Activated CD4-positive, alpha-beta T cell treated with anti-CD3 and anti-CD28 coated beads, Interleukin-2, amount 50 U/mL, for 1 hour (primary cell): ENCODE measurements at places on chromosomes 6 and 20.

DNA sequence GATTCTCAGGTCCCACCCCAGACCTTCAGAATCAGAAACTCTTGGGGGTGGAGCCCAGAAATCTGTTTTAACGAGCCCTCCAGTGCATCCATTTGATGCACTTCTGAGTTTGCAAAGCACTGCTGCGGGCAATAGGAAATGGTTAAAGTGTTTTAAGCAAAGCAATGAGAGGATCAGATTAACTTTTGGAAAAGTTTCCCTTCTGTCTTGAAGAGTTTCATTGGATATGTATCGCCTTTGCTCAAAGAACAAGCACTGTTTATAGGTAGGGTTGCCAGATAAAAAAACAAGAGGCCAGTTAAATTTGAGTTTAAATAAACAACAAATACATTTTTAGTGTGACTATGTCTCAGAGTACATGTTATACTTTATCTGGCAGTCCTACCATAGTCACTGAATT lies 226.0 kb downstream of the BMP7 start:
- no peak for DNase-seq

DNA sequence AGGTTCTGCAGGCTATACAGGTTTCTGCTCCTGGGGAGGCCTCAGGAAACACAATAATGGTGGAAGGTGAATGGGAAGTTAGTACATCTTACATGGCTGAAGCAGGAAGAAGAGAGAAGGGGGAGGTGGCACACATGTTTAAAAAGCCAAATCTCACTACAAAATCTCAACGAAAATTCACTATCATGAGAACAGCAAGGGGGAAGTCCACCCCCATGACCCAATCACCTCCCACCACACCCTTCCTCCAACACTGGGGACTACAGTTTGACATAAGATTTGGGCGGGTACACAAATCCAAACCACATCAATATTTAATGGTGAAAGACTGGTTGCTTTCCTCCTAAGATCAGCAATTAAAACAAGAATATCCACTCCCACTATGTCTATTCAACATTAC lies 13.8 kb upstream of the POLR1H start:
- DNase-seq = no peak

- no peak for DNase-seq
Observed at GRCh38 chr6:113809826-113810225, 47.3 kb upstream of the MARCKS start.

DNA sequence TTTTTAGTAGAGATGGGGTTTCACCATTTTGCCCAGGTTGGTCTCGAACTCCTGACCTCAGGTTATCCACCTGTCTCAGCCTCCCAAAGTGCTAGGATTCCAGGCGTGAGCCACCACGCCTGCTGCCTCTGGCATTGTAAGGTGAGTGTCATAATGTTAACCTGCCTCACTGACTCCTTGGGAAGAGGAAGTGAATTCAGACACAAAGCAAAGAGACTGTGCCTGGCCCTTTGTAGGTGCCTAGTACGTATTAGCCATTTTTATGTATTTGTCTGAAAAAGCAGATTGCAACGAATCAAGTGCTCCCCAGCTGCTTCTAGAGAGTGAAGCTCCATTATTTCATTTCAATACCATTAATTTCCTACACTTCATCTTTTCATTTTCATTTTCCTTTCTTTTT lies 260.5 kb downstream of the SAMD5 start:
- DNase-seq = no peak

GRCh38 chr20:8304124-8304816 lies 172.2 kb downstream of the PLCB1 start:
- DNase-seq = no peak

DNA sequence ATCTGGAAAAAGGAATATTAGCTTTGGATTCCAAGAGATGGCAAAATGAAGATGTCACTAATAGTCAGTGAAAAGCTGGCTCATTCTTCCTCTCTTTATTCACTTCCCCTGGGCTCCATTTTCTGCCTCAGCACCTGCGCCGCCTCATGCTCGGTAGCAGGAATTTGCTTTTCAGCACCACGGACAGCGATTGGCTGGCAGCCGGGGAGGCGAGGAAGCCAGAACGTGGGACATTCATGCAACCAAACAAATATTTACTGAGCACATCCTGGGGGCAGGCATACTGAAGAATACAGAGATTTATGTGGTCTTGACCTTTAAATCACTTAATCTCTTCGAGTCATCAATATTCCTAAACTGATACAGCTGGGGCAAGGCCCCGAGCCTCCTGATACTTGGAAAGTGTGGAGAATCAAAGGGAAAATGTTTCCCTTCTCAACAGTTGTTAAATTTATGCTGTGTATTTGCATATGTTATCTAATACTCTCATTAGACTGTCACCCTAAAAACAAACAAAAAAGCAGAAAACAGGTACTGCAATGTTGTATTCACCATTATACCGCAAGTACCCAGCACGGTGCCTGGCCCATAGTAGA lies 12.1 kb upstream of the PDYN start:
- DNase-seq = peak; percentile 59

DNA sequence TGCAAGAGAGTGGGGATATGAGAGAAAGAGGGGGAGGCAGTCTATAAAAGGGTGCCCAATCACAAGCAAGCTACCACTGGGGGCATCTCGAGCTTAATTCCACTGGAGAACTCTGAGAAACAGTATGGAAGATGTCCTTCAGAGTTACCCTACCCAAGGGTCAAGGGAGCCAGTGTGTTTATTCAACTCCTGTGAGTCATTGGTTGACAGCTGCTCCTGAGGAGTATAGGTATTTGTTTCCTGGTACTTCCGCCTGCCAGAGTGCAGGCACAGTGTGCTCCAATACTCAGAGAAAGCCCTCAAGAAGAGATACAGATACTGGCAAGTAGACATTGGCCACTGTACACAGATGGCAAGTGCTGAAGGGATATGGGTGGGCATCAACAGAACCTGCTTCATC lies 49.5 kb downstream of the ARHGAP40 start:
- DNase-seq = no peak

- no peak for DNase-seq
Observed at GRCh38 chr6:85364344-85364743, 85.5 kb upstream of the NT5E start.

GRCh38 chr6:160791459-160791858 lies 89.4 kb downstream of the PLG start:
- DNase-seq = no peak

- DNase-seq = no peak
Observed at GRCh38 chr6:37317312-37318038, 36.3 kb upstream of the RNF8 start.

DNA sequence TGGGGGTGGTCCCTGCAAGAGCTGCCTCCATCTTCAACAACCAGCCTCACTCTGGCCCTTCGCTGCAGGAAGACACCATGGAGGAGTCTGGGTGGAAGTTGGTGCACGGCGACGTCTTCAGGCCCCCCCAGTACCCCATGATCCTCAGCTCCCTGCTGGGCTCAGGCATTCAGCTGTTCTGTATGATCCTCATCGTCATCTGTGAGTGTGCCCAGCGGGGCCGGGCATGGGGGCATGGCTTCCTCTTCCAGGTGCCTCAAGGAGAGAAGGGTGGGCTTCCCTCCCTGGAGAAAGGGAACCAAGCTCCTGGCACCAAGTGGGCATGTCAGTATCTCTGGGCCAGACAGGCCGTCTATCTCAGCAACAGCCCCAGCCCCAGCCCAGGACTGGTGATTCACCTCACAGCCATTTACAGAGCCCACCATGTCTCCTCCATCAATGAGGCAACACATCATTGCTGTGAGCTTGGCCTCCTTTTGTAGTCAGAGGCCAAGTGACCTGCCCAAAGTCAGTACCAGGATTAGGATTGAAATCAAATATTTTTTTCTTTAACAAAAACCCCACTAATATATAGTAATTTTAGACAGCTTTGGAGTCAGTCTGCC lies 40.2 kb downstream of the TM9SF4 start:
- DNase-seq = no peak

GRCh38 chr6:149899926-149900619 lies 2.2 kb upstream of the RAET1E start:
- no peak for DNase-seq

DNA sequence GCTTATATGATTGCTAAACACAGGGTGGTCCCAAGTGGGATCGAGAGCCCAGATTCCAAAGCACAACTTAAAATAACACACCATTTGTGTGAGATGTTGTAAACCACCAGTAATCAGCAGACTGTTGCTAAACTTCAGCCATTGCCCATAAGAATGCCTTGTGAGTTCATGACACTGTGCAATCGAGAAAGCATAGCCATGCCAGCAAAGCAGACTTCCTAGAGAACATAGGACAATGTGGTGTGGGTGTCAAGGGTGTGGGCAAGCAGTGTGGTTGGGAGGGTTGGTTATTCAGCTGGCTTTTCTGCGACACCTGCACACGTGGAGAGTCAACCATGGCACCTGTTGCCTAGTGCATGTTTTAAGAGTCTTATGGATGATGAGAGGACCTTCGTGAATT lies 16.1 kb upstream of the CALHM6 start:
- DNase-seq = no peak

GRCh38 chr6:90105506-90106170 lies 191.0 kb downstream of the BACH2 start:
- no peak for DNase-seq

- DNase-seq = no peak
Observed at GRCh38 chr20:31851240-31851955, 6.0 kb upstream of the FOXS1 start.

- DNase-seq = no peak
Observed at GRCh38 chr6:11645016-11645415, 107.5 kb downstream of the TMEM170B start.

- DNase-seq = no peak
Observed at GRCh38 chr20:49697071-49697470, 16.6 kb downstream of the B4GALT5 start.

DNA sequence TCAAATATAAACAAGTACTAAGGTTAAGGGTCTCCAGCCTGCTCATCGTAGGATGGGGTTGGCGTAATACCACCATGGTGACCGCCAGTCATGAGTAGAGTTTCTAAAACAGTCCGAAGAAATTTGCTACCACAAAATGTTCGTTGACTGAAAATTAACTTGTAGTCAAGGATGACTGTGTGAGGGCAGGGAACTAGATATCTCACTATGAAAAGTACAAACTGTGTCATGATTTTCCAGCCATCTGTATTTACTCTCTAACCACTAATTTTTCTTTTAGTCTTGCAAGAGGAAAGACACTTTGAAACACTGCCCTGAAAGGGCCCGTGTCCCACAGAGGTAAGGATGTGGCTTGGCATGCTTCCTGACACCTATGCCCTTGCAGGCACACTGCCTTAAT lies 99.7 kb downstream of the IRF4 start:
- DNase-seq = peak; percentile 32

DNA sequence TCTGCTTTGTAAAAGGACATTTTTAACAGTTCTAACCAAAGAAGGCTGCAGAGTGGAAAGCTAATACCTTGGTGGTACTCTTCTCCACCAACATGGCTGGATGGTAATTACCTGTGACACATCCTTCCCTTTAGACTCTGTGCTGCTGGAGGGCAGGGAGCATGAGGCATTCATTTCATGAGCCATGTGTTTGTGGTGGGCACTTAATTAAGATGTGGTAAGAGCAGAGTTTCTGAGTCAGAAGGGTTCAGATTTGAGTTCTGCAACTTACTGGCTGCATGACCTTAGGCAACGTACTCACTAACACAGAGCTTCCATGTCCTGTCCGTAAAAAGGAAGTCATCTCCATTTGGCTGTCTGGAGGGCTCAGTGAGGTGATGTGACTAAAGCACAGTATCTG lies 9.1 kb upstream of the ZNF133 start:
- no peak for DNase-seq

- no peak for DNase-seq
Observed at GRCh38 chr6:52696418-52696817, 25.5 kb downstream of the TMEM14A start.

DNA sequence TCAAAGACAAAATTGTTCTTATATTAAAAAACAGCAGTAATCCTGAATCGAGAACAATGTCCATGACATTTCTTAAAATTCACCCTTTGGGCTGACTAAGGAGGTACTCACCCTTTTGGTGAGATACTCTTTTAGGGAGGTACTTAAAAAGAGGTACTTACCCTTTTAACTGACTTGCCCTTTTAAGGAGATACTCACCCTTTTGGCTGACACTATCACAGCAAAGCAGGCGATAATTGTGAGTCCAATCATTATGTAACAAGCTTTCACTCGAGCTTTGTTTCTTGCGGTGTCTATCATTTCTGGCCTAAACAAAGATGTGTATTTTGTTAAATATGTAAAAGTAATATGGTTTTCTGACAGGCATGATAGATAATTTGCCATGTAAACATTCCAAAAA lies 3.7 kb downstream of the FAM162B start:
- no peak for DNase-seq

- DNase-seq = no peak
Observed at GRCh38 chr6:105482227-105482844, 79.5 kb upstream of the PREP start.

GRCh38 chr6:166589786-166590574 lies 3.5 kb upstream of the RAMACL start:
- no peak for DNase-seq

GRCh38 chr6:168121303-168121665 lies 42.3 kb upstream of the FRMD1 start:
- no peak for DNase-seq

DNA sequence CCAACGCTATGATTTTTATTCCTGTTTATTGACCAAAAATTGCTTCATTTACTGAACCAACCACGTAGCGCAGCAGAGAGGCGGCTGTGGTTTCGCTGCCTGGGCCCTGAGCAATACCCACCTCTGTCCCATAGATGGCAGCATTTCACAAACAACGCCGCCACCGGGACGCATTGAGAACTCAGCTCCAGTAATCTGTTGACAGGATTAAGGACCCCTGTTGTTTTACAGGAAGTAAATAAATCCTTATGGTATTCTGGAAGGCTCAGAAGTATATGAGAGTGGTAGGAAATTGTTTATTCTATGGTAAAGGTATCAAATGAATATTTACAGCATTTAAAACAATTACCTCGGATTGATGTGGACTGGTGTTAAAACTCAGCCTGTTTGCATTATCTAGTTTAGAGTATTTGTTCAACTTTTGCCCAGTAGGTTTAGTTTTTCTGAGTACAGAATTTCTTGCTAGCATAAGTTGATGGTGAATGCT lies 547.9 kb upstream of the SLC35B3 start:
- DNase-seq = peak; percentile 36

- DNase-seq = no peak
Observed at GRCh38 chr20:32479697-32480171, 105.4 kb downstream of the NOL4L start.

GRCh38 chr6:12112540-12113189 lies 100.6 kb downstream of the HIVEP1 start:
- DNase-seq = no peak

- no peak for DNase-seq
Observed at GRCh38 chr20:10992731-10993130, 318.9 kb upstream of the JAG1 start.

DNA sequence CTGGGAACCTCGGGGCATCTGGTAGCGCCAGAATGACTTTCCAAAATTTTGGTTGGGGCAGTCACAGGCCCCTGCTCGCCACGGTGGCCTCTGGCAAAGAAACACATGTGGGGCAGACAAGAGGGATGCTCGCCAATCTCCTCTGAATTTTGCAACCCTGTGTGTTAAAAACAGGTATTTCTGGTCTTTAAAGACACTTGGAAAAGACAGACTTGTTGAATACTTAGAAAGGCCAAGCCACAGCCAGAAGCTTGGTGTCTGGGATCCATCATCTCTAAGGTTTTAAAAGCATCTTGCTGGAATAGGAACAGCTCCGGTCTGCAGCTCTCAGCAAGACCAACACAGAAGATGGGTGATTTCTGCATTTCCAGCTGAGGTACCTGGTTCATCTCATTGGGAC lies 31.2 kb downstream of the HLA-E start:
- DNase-seq = no peak

- no peak for DNase-seq
Observed at GRCh38 chr6:5464099-5464885, 203.0 kb downstream of the FARS2 start.

GRCh38 chr6:148934961-148935360 lies 188.1 kb downstream of the UST start:
- DNase-seq = no peak
